ENCODE measurements at places on chromosomes 12 and 14. TPM values are rescaled to one million over a fixed set of nuclear protein-coding genes. Genes with fewer than 3 reads are reported as not detected.
A peak's percentile ranks its signal among the peaks of the same experiment; 100 is the strongest.

DNA sequence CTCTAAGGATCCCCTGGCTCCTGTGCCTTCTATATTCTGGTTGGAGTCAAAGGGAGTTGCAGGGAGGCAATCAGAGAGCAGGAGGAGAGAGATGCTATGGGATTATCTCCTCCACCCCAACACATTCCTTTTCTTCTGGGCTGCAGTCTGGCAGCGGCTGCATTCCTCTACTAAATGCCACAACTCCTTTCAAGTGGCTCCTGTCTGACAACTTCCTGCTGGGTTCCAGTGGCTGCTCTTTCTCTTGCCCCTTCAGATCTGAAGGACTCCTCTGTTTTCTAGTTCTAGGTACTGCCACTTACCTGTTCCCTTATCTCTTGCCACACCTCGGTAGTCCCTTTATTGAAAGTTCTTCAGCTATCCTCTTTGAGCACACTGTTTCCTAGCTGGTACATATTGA is 425.0 kb downstream of the SNAPC1 start:
- H3K36me3 ChIP-seq: no peaks in the 10 kb centered on the region
- no peak overlapping the region for H3K4me3 ChIP-seq

GRCh38 chr12:50923361-50924130 is 28.8 kb upstream of the HIGD1C start:
- no peaks in the 10 kb centered on the region for H3K36me3 ChIP-seq
- no peak for DNase-seq
- peak overlapping the region; percentile 82 for H3K27ac ChIP-seq
- peak overlapping the region; percentile 70 for H3K4me3 ChIP-seq
- H3K4me1 ChIP-seq: peaks cover 42% of the 10 kb centered on the region
- H3K27me3 ChIP-seq: peaks cover 3% of the 10 kb centered on the region

GRCh38 chr12:24630856-24631255 is 318.0 kb downstream of the BCAT1 start:
- DNase-seq: no peak
- H3K4me1 ChIP-seq: no peaks in the 10 kb centered on the region
- no peak overlapping the region for H3K27ac ChIP-seq
- no peaks in the 10 kb centered on the region for H3K36me3 ChIP-seq
- no peaks in the 10 kb centered on the region for H3K27me3 ChIP-seq

GRCh38 chr12:12880537-12880936 is 10.8 kb upstream of the GPRC5A start:
- H3K27ac ChIP-seq: no peak overlapping the region
- peaks cover 44% of the 10 kb centered on the region for H3K4me1 ChIP-seq
- no peaks in the 10 kb centered on the region for H3K36me3 ChIP-seq

GRCh38 chr12:88775742-88776151 is 195.5 kb upstream of the KITLG start:
- no peaks in the 10 kb centered on the region for H3K27me3 ChIP-seq
- H3K4me1 ChIP-seq: no peaks in the 10 kb centered on the region
- H3K4me3 ChIP-seq: no peak overlapping the region
- no peaks in the 10 kb centered on the region for H3K36me3 ChIP-seq

GRCh38 chr12:108399514-108399913 is 60.4 kb upstream of the CMKLR1 start:
- no peak for DNase-seq
- no peaks in the 10 kb centered on the region for H3K27me3 ChIP-seq
- no peak overlapping the region for H3K27ac ChIP-seq
- no peak overlapping the region for H3K4me3 ChIP-seq
- H3K4me1 ChIP-seq: no peaks in the 10 kb centered on the region

- H3K4me1 ChIP-seq: no peaks in the 10 kb centered on the region
- H3K36me3 ChIP-seq: no peaks in the 10 kb centered on the region
- H3K4me3 ChIP-seq: no peak overlapping the region
- DNase-seq: no peak
- H3K27me3 ChIP-seq: no peaks in the 10 kb centered on the region
These were observed 345.0 kb downstream of the FOXG1 start for GRCh38 chr14:29111554-29111953.

DNA sequence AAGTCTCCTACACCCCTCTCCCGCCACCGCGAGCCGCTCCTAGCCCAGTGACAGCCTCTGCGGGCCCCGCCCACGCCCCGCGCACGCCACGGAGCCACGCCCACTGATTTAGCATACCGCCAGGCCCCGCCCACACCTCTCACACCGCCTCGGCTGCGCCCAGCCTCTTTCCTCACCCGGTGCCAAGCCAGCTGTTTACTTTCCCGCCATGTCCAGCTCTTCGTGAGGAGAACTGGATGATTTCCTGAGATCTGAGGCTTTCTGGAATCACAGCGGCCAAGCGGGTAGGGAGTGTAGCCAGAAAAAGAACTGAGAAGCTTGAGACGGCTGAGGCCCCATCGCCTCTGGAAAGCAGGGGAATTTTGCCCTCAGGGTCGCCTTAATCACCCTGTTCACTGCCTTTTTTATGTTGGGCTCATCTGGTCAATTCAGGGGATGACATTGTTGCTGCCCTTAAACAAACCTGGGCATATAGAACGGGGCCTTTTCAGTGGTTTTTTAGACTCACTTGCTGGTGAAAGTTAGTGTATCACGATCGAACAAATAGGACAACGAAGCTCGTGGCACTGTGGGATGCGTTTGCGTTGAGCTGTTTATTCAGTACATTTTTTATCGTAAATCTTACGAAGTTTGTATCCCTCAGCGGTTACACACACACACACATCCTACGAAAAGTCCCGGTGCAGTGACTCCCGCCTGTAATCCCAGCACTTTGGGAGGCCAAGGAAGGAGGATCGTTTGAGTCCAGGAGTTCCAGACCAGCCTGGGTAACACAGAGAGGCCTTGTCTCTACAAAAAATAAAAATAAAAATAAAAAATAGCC is at the start of gene RNF212B:
Gene RNF212B, plus strand, starts transcription at position 165 of the 823 bp plus-strand sequence. CDS start 2,410 bp downstream, outside the sequence.
- peak within 1 kb of the TSS; percentile 56 for H3K4me3 ChIP-seq
- H3K27ac ChIP-seq: no peak within 1 kb of the TSS
- peaks cover 10% of the 10 kb centered on the region for H3K4me1 ChIP-seq

GRCh38 chr14:74856366-74856765 is 19.6 kb downstream of the PROX2 start:
- H3K4me1 ChIP-seq: no peaks in the 10 kb centered on the region
- no peak for DNase-seq
- H3K27me3 ChIP-seq: no peaks in the 10 kb centered on the region
- H3K4me3 ChIP-seq: no peak overlapping the region

- H3K4me1 ChIP-seq: peaks cover 15% of the 10 kb centered on the region
- peaks cover 80% of the 10 kb centered on the region for H3K36me3 ChIP-seq
- H3K27me3 ChIP-seq: no peaks in the 10 kb centered on the region
- H3K27ac ChIP-seq: no peak overlapping the region
- DNase-seq: no peak
- H3K4me3 ChIP-seq: no peak overlapping the region
These were observed 25.6 kb downstream of the TESC start for GRCh38 chr12:117073611-117074010.

- H3K36me3 ChIP-seq: no peaks in the 10 kb centered on the region
- peak; percentile 29 for DNase-seq
- H3K4me3 ChIP-seq: peak within 1 kb of the TSS; percentile 45
- no peak within 1 kb of the TSS for H3K27ac ChIP-seq
These were observed at the start of gene TMEM63C for GRCh38 chr14:77181603-77182437. TSS of gene TMEM63C (plus strand) at chr14:77181798. CDS start at chr14:77218814, 37,016 bp downstream.

GRCh38 chr12:13229504-13229903 is 33.0 kb downstream of the EMP1 start:
- no peaks in the 10 kb centered on the region for H3K36me3 ChIP-seq
- DNase-seq: no peak
- H3K27me3 ChIP-seq: peaks cover 9% of the 10 kb centered on the region
- H3K27ac ChIP-seq: no peak overlapping the region

The MYO1H gene
- total RNA-seq: not detected

The SLC7A8 gene
- total RNA-seq: not detected

The ACSM4 gene
- total RNA-seq: not detected

The PCED1B gene
- 0.10 TPM for total RNA-seq

The IGF1 gene
- total RNA-seq: not detected

The AMN gene
- 8.2 TPM for total RNA-seq

The BLOC1S1 gene
- total RNA-seq: 99.7 TPM
